Daoy (cell line): ENCODE measurements at places on chromosomes 13 and 19. TPM values are rescaled to one million over a fixed set of nuclear protein-coding genes. Genes with fewer than 3 reads are reported as not detected.

DNA sequence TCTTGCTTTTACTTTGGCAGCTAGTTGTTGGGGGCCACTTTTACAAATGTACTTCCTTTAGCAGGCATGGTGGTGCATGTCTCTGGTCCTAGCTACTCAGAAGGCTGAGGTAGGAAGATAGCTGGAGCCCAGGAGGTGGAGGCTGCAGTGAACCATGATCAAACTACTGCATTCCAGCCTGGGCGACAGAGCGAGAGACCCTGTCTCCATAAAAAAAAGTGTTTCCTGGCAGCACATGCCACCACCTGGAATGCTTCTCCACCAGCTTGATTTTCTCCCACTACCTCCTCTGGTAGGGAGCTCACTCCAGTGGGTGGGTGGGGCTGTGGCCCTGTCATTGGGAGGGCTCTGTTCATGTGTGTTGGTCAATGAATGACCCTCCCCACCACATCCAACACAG, 12.5 kb downstream of the FZR1 start:
- DNase-seq, result no peak

Gene C19orf81
- 9.2 TPM in 1 of 2 replicates, not detected in the other for total RNA-seq

GRCh38 chr13:75025956-75026355, 456.0 kb downstream of the TBC1D4 start:
- no peak for DNase-seq

Gene CCNA1
- 3.1 and 4.9 TPM in 2 replicates for total RNA-seq

DNA sequence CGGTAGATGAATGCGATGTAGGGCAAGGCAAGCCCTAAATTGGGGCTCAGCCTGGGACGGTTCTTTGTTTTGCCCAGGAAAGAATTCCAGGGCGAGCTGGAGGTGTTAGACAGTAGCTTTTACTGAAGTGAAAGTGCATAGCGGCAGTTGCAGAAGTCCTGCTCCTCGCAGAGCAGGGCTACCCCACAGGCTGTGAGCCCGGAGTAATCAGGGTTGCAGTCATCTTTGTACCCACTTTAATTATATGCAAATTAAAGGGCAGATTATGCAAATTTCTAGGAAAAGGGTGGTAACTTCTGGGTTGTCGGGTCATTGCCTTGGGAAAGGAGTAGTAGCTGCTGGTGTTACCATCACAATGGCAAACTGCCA, 30.5 kb downstream of the VAV1 start:
- no peak for DNase-seq

DNA sequence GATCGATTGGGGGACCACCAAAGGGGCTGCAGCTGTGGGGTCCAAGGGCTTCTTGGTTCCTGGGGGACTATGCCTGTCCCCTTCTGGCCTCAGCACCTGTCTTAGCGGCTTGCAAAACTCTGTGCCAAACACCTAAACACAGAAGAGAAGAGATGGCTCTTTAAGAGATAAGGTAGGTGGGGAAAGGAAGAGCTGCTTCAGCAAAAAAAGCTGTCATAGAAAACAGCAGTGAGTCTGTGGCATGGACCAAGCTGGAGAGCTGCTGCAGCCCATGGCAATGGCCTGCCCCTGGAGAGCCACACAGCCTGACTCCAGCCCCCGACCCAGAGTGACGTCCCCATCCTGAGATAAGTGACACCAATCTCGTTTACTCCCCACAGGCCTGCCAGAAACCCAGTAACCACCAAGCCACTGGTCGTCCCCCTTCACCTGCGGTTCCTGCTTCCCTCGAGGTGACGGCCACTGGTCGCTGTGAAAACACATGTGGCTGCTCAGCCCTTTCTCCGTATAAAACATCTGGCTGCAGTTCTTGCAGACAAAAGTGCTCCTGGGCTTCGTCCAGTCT, 25.0 kb upstream of the NAPA start:
- DNase-seq, result no peak

DNA sequence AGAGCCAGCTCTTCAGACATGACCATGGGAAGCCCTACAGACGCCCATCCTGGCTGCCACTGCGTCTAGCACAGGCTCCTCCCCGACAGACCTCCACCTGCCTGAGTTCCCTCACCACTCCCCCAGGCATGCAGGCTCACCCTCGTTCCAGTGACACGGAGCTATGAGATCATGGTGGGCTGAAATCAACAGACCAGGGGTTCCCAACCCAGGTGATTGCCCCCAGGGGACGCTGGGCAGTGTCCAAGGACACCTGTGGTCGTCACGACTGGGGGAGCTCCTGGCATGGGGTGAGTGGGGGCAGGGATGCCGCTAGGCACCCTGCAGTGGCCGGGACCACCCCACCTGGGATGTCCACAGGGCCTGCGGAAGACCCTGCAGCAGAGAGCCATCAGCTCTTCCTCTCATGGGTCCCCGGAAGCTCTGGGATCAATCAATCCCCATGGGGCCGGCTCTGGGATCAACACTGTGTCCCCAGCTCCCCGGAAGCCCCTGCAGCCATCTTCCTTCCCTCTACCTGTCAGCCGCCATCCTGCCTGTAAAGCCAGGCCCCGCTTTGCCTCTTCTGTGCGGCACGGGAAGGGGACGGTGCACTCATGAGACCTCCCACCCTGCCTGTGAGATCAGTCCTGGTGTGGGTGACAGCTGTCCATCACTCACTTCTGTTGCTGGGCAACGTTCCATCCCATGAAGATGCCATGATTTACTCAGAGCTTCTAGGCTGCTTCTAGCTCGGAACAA, 12.8 kb upstream of the MADCAM1 start:
- DNase-seq, result no peak

GRCh38 chr19:18741124-18742121, 49.7 kb downstream of the COMP start:
- DNase-seq, result no peak

DNA sequence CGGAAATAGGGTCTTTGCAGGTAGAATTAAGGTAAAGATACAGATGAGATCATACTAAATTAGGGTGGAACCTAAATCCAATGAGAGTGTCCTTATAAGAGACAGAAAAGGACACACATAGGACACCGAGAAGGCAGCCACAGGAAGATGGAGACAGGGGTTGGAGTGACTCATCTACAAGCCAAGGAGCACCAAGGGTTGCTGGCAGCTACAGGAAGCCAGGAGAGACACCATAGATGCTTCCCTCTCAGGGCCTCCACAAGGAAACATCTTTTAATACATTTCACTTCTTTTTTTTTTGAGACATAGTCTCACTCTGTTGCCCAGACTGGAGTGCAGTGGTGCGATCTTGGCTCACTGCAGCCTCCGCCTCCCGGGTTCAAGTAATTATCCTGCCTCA, 10.1 kb downstream of the TMEM143 start:
- DNase-seq, result peak; percentile 40

- DNase-seq, result no peak
Observed at GRCh38 chr19:11261431-11261970, 823 bp downstream of the DOCK6 start.

Gene ABHD8
- total RNA-seq, result 7.6 and 11.6 TPM in 2 replicates

GRCh38 chr13:114009590-114010400, 35.9 kb upstream of the C13orf46 start:
- DNase-seq, result no peak

GRCh38 chr19:10653732-10654609, at the start of gene ILF3:
ILF3 (plus strand) TSS chr19:10654346; CDS start chr19:10670606, 16,260 bp downstream.
- DNase-seq, result peak; percentile 100

Gene TNFSF11
- not detected in 2 replicates for total RNA-seq

DNA sequence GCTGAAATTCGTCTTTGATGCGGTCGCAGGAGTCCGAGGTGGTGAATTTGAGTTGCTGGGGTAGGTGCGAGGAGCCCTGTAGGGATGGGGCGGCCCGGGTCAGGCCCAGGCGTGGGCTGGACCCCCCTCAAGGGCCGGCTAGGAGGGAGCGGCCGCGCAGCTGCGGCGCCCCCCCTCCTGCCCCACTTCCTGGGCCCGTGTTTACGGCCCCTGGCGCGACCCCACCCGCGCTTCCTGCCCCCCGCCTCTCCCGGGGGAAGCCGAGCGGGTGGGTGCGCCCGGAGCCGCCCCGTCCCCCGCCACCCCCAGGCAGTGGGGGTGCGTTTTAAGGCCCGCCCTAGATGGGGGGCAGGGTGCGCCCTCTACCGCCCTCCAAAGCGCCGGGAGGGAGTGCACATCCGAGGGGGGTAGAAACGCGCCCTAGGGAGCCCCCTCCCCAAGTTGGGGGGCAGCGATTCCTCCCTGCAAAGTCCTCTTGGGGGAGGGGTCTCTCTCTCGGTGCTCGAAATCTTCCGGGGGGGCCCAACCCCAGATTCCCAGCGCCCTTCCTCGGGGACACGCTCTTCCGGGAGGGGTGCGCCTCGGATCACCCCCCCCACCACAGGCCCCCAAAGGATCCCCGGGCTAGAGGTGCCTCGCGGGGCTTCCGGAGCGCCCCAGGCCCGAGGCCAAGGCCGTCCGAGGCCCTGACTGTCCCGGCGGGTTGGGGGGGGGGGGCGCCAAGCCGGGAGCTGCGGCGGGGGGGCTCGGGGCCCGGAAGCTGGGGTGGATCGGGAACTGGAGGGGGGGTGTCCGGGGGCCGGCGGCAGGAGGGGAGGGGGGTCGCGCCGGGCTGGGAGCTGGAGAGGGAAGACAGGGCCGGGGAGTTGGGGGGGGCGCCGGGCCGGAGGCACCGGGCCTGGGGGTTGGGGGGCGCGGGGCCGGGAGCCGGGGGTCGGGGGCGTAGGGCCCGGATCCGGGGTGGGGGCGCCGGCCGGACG, 823 bp downstream of the TLE5 start:
- DNase-seq, result peak; percentile 38

Gene NLRP11
- total RNA-seq, result 4.1 and 5.1 TPM in 2 replicates

GRCh38 chr13:74168263-74168675, 34.1 kb upstream of the KLF12 start:
- DNase-seq, result no peak

Gene MUC16
- total RNA-seq, result not detected in 2 replicates

DNA sequence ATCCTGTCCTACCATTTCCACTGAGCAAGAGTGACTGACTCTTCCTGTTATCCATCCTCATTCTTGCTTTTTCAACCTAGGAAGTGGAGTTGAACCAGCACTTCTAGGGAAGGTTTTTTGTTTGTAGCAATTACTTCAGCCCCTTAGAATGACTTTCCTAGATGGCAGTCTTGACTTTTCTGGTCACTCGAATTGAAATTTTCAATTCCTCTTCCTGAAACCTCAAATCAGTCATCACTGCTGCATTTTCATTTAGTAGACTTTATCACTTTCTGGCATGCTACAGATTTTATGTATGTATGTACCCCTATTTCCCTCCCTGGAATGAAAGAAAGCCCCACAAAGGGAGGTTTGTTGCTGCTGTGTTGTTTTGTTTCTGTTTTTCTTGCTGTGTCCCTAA, 915.9 kb downstream of the PCDH17 start:
- no peak for DNase-seq

GRCh38 chr13:26386026-26386425, 132.1 kb downstream of the CDK8 start:
- DNase-seq, result no peak

GRCh38 chr13:80666782-80667552, 326.0 kb upstream of the SPRY2 start:
- no peak for DNase-seq

GRCh38 chr13:58048670-58049069, 417.1 kb downstream of the PCDH17 start:
- no peak for DNase-seq

Gene FCER2
- total RNA-seq, result not detected in 2 replicates

DNA sequence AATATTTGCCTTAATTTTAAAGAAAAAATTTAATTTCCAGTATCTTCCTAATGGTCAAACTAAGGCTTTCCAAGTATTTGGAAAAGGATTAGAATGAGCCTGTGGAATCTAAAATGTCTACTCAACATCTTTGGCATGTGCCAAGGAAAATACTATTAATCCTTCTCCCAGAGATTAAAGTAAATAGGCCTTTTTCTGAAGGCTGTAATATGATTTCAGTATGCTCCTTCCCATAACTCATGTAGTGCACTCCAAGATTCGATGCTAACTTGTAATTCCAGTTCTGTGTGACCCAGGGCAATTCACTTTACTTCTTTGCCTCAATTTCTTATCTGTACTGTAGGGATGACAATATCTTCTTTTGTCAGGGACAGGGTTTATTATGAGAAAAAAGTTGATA, 196.9 kb downstream of the ZIC5 start:
- DNase-seq, result no peak
